CD4-positive, alpha-beta T cell treated with Interleukin-17A for 4 hours (primary cell): ENCODE measurements at places on chromosomes 16 and 17.

- DNase-seq, result no peak
These were observed 220.0 kb downstream of the ZNF423 start for GRCh38 chr16:49635591-49636581.

- no peak for DNase-seq
These were observed 12.7 kb downstream of the SCN4A start for GRCh38 chr17:63960006-63960405.

- DNase-seq, result no peak
These were observed 8.8 kb downstream of the TPSG1 start for GRCh38 chr16:1216296-1216619.

- no peak for DNase-seq
These were observed 13.8 kb upstream of the CD79B start for GRCh38 chr17:63945784-63946439.

- no peak for DNase-seq
These were observed 21.6 kb downstream of the SLC13A5 start for GRCh38 chr17:6691546-6691945.

GRCh38 chr16:86660623-86661022, 82.3 kb downstream of the FOXL1 start:
- DNase-seq, result no peak

- no peak for DNase-seq
These were observed 24.2 kb upstream of the SSTR2 start for GRCh38 chr17:73140566-73140965.

DNA sequence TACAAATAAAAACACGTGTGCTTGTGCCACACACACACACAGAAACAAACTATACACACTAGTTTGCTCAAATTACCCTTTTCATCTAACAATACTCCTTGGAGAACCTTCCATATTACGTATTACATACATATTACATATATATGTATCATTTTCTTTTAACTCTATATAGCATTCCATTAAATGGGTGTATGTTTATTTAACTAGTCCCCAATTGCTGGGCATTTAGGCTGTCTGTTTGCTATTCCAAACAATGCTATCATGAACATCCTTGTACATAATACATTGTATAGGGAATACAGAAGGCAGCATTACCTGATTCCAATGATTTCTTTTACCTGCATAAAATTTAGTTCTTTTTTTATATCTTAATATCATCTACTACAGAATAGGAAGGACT, 73.1 kb downstream of the SKAP1 start:
- DNase-seq, result no peak

DNA sequence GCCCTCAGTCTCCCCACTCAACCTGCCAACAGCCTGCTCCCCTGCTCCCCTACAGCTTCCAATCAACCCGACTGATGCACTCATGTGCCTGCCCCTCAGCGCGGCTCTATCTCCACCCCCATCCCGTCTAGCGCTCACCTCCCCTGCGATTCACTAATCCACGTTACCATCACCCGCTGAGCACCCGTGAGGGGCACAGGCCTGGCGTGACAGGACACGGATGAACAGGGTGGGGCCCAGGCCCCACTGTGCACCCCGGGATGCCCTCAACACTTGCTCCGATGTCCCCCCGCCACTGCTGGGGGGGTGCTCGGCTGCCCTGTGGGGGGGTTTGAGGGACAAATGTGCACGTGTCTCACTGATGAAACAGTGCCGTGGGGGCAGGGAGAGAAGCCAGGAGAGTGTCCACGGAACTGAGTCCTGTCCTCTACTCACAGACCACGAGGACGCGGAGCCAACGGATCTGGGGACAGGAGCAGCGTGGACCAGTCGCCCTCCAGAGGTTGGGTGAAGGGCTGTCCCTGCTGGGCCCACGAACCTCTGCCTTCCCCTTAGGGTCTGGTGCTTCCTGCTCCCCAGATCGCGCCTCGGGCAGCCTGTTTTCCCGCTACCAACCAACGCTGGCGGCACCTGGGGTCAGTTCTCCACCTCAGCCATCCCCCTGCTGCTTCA, 66.7 kb downstream of the RPH3AL start:
- no peak for DNase-seq

- DNase-seq, result no peak
These were observed 148.3 kb upstream of the IRX3 start for GRCh38 chr16:54434859-54435258.

GRCh38 chr17:82495844-82496528, 23.5 kb upstream of the FOXK2 start:
- DNase-seq, result no peak

- DNase-seq, result no peak
These were observed 104.3 kb upstream of the FOXF1 start for GRCh38 chr16:86406056-86406455.
